NCI-H460 (cell line): ENCODE measurements at places on chromosomes 5 and 9. TPM values are rescaled to one million over a fixed set of nuclear protein-coding genes. Genes with fewer than 3 reads are reported as not detected.

Gene TEK
- not detected in 2 replicates for total RNA-seq

Gene KIF3A
- total RNA-seq: 10.7 and 11.7 TPM in 2 replicates

Gene ADAMTS13
- total RNA-seq: 0.40 and 1.1 TPM in 2 replicates

Gene TOR4A
- 30.5 and 32.0 TPM in 2 replicates for total RNA-seq

Gene LCN6
- total RNA-seq: not detected in 2 replicates

Gene INSL6
- not detected in 2 replicates for total RNA-seq

Gene RGS7BP
- not detected in 2 replicates for total RNA-seq

Gene ZNF483
- 1.6 and 2.6 TPM in 2 replicates for total RNA-seq

Gene OBP2B
- total RNA-seq: not detected in 2 replicates

Gene ASPN
- total RNA-seq: not detected in 2 replicates

Gene PKD2L2
- not detected in 2 replicates for total RNA-seq

Gene PCDHGB5
- total RNA-seq: 0.72 and 1.6 TPM in 2 replicates

Gene BHMT2
- total RNA-seq: not detected in 2 replicates

Gene PRR7
- 29.8 and 34.5 TPM in 2 replicates for total RNA-seq

Gene FBN2
- total RNA-seq: 29.7 and 29.8 TPM in 2 replicates

Gene WNT8A
- not detected in 2 replicates for total RNA-seq

Gene MED7
- 17.7 and 20.9 TPM in 2 replicates for total RNA-seq

GRCh38 chr9:120040896-120041295 lies 539.1 kb downstream of the CDK5RAP2 start:
- no peak for DNase-seq

- DNase-seq: no peak
These were observed 73.3 kb upstream of the PHF24 start for GRCh38 chr9:34884747-34885189.

GRCh38 chr5:33299621-33300208 lies 141.1 kb upstream of the TARS1 start:
- peak; percentile 29 for DNase-seq

- no peak for DNase-seq
These were observed 164.1 kb downstream of the HSD17B3 start for GRCh38 chr9:96137671-96138429.

DNA sequence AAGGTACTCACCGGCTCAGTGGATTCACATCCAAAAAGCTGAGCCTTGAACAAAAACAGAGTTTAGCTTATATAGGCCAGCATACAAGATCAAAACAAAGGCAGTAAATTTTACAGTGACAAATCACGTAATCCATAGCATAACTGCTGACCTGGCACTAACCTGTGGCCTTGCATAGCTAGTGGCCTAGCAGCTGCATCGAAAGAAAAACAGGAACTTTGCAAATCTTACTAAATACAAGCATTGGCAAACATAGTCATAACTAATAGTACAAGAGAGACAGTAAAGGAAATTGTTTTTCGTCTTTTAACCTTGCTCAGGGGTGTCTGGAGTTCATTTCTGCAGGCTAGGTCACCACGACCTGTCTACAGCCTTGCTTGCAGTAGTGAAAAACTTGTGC lies 4.8 kb downstream of the HSDL2 start:
- no peak for DNase-seq

GRCh38 chr9:116928884-116929283 lies 241.8 kb downstream of the TRIM32 start:
- DNase-seq: no peak

DNA sequence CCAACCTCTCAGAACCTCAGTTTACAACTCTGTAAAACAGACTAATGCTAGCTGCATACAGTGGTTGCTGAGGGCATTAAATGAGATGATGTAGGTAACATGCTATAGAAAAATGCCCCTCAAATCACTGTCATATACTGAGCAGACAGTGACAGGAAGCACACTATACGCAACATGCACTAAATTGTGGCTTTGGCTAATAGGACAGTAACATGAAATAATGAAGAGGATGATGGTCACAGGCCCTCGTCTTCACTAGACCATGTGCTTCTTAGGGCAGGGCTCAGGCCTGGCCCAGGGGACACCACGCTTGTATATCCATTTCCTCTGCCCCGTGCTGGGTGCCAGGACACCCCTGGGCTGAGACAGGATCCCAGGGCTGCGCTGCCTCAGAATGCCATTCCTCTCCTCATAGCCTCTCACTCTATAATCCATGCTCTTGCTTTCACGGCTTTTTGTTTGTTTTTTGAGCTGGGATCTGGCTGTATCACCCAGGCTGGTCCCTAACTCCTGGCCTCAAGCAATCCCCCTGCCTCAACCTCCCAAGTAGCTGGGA lies 18.9 kb downstream of the CSF1R start:
- no peak for DNase-seq

DNA sequence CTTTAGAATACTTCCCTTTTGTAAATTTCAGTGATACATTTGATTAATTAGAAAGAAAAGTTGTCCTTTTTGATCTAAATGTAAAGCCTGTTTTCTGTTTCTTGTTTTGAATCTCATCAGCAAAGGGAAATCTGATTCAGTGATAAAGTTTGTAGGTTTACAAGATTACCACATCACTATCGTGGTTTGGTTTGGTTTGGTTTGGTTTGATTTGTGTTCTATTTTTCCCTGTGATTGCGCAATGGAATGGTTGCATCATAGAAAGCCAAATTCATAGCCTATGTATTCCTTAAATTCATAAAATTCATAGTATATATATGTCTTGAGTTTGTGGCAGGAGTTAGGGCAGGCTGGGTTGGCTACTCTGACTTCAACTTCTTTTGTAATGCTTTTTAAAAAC lies 15.2 kb downstream of the SRFBP1 start:
- no peak for DNase-seq

DNA sequence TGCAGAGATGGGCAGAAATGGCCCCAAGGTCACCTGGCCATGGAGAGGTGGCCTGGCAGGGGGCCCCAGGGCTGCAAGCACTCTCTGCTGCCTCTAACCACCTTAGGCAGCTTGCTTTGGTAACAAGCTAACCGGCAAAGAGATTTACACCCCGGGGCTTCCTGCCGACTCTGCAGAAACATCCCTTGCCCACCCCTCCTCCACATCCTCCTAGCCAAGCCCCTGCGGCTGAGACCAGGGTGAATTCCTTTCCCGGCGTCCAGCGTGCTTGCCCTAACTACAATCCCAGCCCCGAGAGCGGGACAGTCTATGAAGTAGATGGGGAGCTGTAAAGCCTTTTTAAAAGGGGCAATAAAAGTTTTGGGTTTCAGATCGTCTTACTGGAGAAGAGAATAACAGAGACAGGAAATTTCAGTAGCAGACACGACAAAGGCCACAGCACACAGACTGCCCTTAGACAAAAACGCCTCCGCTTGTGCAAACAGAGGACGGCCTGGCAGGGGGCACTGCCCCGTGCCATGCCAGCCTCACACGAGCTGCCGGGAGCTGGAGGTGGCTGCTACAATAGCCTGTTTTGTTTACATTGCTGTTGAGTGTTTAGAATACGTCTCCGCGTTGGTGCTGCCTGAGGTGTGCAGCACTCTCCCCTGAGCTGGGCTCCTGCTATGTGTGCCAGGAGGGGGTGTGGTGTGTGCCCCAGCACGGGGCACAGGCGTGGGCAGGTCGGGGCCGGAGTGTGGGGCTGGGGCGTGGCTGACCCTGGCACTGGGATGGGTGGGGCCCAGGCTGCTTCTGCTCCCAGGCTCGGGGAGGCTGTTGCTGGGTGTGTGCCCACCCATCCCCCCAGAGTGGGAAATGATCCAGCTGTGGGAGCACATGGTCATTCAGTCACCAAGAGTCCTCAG lies 15.3 kb downstream of the MYMK start:
- no peak for DNase-seq

- no peak for DNase-seq
These were observed 274.2 kb upstream of the DAB2 start for GRCh38 chr5:39698838-39699560.

- DNase-seq: no peak
These were observed 34.2 kb upstream of the GRPEL2 start for GRCh38 chr5:149310947-149311658.

- no peak for DNase-seq
These were observed 152.9 kb upstream of the GNA14 start for GRCh38 chr9:77800924-77801551.

GRCh38 chr9:111821006-111821528 lies 26.3 kb upstream of the SHOC1 start:
- DNase-seq: no peak

GRCh38 chr5:157204765-157205164 lies 24.1 kb downstream of the ITK start:
- no peak for DNase-seq

GRCh38 chr5:154860123-154860522 lies 1.7 kb downstream of the CNOT8 start:
- DNase-seq: no peak

- DNase-seq: no peak
These were observed 41.5 kb downstream of the ALDH1A1 start for GRCh38 chr9:72911247-72911775.

DNA sequence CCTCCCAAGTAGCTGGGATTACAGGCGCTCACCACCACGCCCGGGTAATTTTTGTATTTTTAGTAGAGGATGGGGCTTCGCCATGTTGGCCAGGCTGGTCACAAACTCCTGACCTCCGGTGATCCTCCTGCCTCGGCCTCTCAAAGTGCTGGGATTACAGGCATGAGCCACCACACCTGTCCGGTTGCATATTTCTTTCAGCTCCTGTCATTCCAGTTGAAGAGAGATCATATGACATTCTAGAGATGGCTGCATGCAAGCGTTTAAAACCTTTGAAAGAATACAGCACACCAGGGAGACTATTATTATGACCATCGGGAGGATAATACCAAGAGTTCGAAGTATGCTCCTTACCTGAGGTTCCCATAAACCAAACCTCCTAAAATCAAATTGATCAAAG lies 9.6 kb upstream of the NIM1K start:
- DNase-seq: no peak

GRCh38 chr9:109319017-109319625 lies 1.7 kb downstream of the EPB41L4B start:
- no peak for DNase-seq

DNA sequence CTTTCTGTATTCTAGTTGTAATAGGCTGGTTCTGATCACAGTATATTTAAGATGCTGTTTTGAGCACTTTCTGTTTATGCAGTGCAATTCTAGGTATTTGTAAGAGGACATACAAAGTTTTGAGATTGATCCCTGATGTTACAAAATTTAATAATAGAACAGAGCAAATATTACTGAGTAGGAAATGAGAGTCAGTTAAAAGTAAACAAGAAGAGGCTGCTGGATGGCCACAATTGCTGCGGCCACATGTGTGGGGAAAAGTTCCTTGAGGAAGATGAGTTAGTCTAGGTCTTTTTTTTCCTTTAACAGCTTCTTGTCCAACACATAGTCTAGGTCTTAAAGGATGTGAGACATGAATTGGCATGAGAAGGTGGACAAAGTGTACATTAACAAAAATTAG lies 11.3 kb downstream of the EHMT1 start:
- DNase-seq: no peak
